ENCODE measurements at places on chromosomes 7 and 10. TPM values are rescaled to one million over a fixed set of nuclear protein-coding genes. Genes with fewer than 3 reads are reported as not detected.

The BEND7 gene
- 4.5 TPM for polyA plus RNA-seq

The GNGT1 gene
- polyA plus RNA-seq, result not detected

The TNRC18 gene
- polyA plus RNA-seq, result 20.1 TPM

The SFTPA2 gene
- polyA plus RNA-seq, result not detected

The DNAJB6 gene
- polyA plus RNA-seq, result 126 TPM

The SLC26A5 gene
- polyA plus RNA-seq, result not detected

The MLXIPL gene
- not detected for polyA plus RNA-seq

The TUBB8 gene
- 0.10 TPM for polyA plus RNA-seq

The PON1 gene
- polyA plus RNA-seq, result not detected

The LRRD1 gene
- 0.06 TPM for polyA plus RNA-seq

The CHST3 gene
- polyA plus RNA-seq, result 20.9 TPM

The GPR146 gene
- 4.5 TPM for polyA plus RNA-seq

The GIMAP7 gene
- not detected for polyA plus RNA-seq

The CLDN4 gene
- polyA plus RNA-seq, result 0.07 TPM

The PDZD7 gene
- 0.53 TPM for polyA plus RNA-seq

The CPN1 gene
- not detected for polyA plus RNA-seq

The ASB10 gene
- polyA plus RNA-seq, result not detected

The NEUROD6 gene
- polyA plus RNA-seq, result not detected

The ABCA13 gene
- polyA plus RNA-seq, result 0.34 TPM

The DBF4 gene
- polyA plus RNA-seq, result 5.4 TPM

The HGF gene
- 1.5 TPM for polyA plus RNA-seq

The KMT2C gene
- polyA plus RNA-seq, result 6.9 TPM

The MRLN gene
- polyA plus RNA-seq, result not detected

All from BJ (cell line).